Foreskin keratinocyte (primary cell): ENCODE measurements at places on chromosomes 12 and 14. TPM values are rescaled to one million over a fixed set of nuclear protein-coding genes. Genes with fewer than 3 reads are reported as not detected.
A peak's percentile ranks its signal among the peaks of the same experiment; 100 is the strongest.

GRCh38 chr12:24573621-24574020 lies 375.3 kb downstream of the BCAT1 start:
- no peak for DNase-seq

GRCh38 chr12:65800937-65801336 lies 23.3 kb upstream of the HMGA2 start:
- DNase-seq, result no peak

GRCh38 chr14:34461334-34462131 lies 507 bp downstream of the SPTSSA start:
- peak; percentile 8 for DNase-seq

GRCh38 chr12:102965281-102966155 lies 8.0 kb downstream of the ASCL1 start:
- DNase-seq, result no peak

- no peak for DNase-seq
These were observed 98.7 kb downstream of the WIF1 start for GRCh38 chr12:65022421-65022820.

- no peak for DNase-seq
These were observed 63.5 kb downstream of the DPF3 start for GRCh38 chr14:72830356-72830755.

DNA sequence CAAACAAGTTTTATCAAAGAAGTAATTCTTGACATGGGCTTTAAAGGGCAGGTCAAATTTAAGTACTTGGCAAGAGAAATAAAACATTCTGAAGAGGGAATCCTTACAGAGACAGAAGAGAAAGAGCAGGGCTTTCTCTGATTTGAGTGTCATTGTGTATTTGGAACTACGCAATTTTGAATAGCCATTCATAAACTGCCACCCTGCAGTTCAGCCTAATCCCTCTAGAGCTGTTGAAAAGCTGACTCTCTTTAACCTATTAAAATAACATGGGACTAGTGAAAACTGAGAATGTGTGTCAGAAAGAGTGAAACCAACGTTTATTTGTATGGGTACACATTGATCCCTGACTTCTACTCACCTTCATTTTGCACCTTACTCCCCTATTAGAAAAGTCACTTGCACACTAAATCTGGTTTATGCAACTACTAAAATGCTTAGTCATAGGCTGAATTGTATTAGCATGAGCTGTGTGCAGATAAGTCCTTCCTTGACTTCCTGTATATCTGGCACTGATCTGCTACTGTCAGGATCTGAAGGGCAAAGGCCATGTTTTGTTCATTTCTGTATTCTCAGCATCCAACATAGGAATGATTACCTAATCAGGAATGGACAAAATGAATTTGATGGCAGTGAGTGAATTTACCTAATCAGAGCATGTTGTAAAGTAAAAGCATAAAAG lies 458.9 kb downstream of the NOVA1 start:
- peak; percentile 30 for DNase-seq

- no peak for DNase-seq
These were observed 25.4 kb downstream of the HSPB8 start for GRCh38 chr12:119204131-119204530.

- peak; percentile 42 for DNase-seq
These were observed 73.3 kb downstream of the RPS6KA5 start for GRCh38 chr14:90987140-90987539.

DNA sequence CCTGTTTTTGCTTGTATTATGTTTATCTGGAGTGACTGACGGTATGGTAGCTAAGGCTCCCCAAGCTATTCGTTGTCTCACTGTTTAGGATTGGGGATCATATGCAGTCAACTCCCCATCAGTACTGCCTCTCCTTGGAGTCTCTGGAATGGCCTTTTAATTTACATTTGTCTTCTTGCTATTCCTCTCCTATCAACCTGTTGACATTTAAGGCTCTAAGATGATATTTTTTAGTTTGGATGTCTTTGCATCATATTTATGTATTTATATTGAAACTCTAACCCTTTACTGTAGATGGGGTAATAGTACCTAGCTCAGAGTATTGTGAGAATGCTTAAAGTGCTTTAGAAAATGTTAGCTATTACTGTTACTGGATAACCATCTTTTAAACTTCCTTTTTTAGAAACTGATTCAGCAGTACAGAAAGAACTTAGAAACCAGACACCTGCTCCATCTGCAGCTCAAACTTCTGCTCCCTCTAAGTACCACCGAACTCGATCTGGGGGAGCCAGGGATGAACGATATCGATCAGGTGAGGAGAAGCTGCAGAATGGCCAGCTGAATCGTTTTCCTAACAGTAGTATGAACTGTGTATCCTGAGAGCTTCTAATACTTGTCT lies 123.5 kb upstream of the ATF1 start:
- DNase-seq, result no peak

Gene TAS2R14
- 0.43 and 0.64 TPM in 2 replicates for polyA plus RNA-seq
